ENCODE measurements at places on chromosomes 1 and 21.

GRCh38 chr21:37294679-37295078, 27.5 kb upstream of the VPS26C start:
- DNase-seq: no peak

- DNase-seq: no peak
These were observed 225.8 kb downstream of the PTPRU start for GRCh38 chr1:29462096-29462495.

- no peak for DNase-seq
These were observed 75.5 kb downstream of the SERINC2 start for GRCh38 chr1:31488528-31488927.

GRCh38 chr1:232174306-232174705, 455.6 kb downstream of the SIPA1L2 start:
- DNase-seq: no peak

- no peak for DNase-seq
These were observed 57.5 kb downstream of the PCP4 start for GRCh38 chr21:39924577-39925308.

DNA sequence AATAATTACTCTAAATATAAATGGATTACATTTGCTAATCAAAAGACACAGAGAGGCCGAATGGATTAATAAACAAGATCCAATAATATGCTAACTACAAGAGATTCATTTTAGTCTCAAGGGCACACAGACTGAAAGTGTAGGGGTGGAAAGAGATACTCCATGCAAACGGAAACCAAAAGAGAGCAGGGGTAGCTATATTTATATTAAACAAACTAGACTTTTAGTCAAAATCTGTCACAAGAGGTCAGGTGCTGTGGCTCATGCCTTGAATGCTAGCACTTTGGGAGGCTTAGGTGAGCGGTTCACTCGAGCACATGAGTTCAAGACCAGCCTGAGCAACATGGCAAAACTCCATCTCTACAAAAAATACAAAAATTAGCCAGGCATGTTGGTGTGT, 33.6 kb upstream of the DISP1 start:
- DNase-seq: no peak

GRCh38 chr1:9135073-9135836, 6.4 kb upstream of the GPR157 start:
- no peak for DNase-seq

DNA sequence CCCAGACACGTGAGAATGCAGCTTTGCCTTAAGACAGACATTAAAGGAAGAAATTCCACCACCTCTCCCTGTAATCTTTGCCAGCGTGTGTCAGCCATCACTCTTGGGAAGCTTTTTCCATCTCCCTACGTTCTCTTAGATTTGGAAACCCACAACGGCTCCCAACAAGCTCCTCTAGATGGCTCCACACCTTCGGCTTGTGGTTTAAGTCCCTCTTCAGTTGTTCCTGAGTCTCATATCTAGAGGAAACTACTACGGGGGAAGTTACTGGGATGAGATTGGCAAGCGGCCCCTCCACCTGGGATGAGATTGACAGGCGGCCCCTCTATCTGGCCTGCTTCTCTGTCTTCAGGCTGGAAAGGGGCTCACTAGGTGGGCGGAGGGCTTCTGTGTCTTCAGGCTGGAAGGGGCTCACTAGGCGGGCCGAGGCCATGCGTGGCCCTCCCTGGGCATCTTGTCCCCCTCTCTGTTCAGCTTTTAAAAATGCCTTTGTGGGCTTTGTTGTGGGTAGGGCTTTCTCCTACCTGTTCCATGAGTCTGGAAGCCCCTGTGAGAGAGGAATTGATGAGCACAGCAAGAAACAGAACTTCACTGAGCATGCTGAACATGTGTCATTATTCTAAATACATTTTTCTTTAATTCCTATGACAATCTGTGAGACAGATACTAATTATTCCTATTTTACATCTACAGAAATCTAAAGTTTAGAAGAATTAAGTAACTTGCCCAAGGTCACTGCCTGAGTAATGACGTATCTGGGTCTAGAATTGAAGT, 670.5 kb downstream of the KIF26B start:
- no peak for DNase-seq

GRCh38 chr1:43048601-43049011, 89.9 kb upstream of the SLC2A1 start:
- DNase-seq: no peak

DNA sequence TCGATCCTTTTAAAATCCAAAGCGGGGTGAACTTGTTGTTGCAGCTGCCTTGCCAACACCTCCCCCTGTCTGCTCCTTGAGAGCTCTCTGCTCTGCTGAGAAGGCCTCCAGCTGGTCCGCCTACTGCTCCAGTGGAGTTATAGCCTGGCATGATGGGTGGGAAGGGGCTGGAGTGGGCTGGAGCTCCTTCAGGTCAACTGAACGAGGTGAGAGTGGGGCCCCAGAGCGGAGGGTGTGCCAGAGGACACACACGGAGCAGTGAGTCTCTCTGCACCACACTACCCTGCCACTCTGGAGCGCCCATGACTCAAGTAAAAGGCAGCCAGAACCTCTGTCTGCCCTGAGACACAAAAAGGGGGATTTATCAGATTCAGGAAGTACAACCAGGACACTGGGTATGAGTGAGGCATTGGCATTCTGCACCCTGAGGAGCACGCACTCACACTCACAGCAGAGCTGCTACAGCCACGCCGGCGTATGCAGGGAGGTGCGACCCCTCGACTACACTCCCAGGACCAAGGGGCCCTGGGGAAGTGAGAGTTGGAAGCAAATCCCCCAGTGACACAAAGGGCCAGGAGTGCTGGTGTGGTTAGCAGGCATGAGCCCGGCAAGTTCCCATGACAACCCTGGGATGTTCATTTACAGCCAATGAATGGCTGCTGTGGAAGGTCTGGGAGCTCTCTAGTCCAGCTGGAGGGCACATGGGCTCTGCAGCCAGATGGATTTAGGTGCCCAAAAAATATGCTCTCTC, 28.0 kb upstream of the EVA1B start:
- no peak for DNase-seq

DNA sequence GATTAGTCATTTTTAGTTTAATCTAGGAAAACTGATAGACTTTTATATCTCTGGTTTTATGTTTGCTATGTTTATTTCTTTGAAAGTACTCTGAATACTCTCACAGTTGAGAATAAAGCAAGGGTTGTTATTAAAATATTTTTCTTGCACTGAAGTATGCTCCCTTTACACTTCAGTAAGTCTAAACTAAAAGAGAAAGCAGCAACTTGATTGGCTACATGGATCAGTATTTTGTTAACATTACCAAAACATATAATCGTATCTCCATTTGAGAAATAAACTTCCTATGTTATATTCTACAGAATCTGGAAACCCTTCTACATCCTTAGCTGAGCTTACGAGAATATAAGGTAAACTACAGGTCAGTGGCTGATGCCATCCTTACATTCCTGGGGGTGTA, 149.5 kb upstream of the HP1BP3 start:
- no peak for DNase-seq

DNA sequence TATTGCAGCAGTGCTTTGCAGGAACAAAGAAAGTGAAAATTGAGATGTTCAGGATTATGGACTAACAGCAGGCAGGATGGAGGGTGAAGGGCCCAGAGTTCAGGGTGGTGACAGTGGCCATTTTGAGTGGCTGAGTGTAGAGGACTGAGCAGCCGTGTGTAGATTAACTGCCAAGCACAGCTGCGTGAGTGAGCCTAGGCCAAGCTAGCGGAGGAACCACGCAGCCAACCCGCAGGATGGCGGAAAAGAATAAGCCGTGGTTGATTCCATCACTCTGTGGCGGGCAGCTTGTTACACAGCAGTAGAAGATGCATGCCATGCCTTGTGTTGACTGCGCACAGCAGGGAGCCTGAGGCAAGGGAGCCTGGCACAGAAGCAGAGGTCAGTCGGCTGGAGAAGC, 102.5 kb upstream of the KIF26B start:
- no peak for DNase-seq

GRCh38 chr1:31706384-31707058, 2.7 kb upstream of the COL16A1 start:
- no peak for DNase-seq

GRCh38 chr1:7223334-7224080, 438.3 kb downstream of the CAMTA1 start:
- no peak for DNase-seq

DNA sequence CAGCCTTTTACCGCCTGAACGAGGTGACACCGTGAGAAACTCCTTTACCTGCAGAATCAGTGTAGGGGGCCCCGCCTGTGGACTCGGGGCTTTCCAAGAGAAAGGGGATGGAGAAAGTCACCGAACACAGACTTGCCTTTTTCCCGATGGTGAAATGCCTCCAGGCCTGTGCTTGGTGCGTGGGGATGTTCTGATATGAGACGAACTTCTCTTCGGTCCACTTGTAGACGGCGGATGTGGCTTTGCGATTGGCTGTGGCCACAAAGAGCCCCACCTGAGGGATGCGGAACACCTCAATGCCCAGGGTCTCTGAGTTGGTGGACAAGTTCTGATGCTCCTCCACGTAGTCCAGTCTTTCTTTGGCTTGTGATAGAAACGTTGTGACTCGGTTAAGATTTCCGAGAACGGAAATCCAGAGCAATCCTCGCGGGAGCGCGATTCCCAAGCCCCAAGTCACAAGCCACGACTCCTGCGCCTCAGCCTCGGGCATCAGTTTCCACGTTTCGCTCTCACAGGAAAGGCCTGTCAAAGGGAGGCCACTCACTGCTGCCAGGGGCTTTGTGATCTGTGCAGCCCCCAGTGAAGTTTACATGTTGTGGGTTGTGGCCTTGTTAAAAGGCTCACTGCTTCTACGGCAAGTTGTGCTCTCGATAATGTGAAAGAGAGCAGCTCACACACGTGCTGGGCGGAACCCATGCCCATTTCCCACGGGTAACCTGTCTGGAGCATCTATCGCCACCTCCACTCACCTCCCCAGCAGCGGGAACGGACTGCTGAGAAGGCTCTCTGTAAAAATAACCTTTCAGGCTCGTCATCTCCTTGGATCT, 12.6 kb downstream of the KRTAP10-1 start:
- peak; percentile 12 for DNase-seq

DNA sequence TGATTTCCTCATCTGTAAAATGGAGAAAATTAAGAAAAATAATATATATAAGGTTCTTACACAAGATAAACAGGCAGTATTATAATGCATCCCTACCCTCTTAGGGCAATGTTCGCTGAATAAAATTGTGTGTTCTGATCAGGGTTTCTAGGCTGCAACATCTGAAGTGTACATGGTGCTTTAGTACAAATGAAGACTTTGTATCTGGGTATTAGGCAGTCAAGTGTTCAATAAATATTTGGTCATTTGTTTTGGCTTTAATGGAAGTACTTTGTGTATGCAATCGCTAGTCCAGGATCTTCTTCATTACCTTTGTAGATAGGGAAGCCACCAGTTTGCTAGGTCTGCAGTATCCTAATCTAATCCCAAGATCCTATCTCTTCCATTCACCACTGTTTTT, 28.1 kb downstream of the DNASE2B start:
- DNase-seq: no peak

GRCh38 chr1:64866689-64867088, 99.7 kb downstream of the JAK1 start:
- no peak for DNase-seq

DNA sequence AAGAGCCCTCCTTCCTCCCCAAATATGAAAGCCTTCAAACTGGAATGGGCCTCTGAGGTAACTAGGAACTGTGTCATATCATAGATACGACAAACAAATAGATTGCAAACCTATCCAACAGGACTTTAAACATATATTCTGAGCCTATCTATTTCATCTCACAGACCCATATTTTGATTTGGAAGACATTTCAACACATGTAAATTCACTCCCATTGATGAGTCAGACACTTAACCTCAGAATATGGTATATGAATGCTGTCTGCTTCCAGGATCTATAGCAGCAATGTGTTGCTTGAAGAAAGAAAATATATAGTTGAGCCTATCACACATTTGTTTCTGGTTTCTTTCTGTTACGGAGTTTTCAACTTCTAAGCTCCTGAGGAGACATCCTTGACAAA, 221.9 kb upstream of the SAMSN1 start:
- DNase-seq: no peak

GRCh38 chr1:161930064-161930463, 93.6 kb downstream of the OLFML2B start:
- no peak for DNase-seq

DNA sequence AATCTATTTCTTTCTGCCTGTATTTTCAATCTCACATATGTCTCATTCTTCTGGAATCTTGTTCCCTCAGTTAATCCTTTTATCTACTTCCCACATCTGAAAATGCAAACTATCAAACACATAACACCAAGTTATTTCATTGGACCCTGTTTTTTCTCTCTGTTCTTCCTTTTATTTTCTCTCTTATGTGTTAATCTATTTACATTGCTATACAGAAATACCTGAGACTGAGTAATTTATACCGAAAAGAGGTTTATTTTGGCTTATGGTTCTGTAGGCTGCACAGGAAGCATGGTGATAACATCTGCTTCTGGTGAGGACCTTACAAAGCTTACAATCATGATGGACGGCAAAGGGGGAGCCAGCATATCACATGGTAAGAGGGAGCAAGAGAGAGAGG, 247.6 kb downstream of the TGFB2 start:
- no peak for DNase-seq

DNA sequence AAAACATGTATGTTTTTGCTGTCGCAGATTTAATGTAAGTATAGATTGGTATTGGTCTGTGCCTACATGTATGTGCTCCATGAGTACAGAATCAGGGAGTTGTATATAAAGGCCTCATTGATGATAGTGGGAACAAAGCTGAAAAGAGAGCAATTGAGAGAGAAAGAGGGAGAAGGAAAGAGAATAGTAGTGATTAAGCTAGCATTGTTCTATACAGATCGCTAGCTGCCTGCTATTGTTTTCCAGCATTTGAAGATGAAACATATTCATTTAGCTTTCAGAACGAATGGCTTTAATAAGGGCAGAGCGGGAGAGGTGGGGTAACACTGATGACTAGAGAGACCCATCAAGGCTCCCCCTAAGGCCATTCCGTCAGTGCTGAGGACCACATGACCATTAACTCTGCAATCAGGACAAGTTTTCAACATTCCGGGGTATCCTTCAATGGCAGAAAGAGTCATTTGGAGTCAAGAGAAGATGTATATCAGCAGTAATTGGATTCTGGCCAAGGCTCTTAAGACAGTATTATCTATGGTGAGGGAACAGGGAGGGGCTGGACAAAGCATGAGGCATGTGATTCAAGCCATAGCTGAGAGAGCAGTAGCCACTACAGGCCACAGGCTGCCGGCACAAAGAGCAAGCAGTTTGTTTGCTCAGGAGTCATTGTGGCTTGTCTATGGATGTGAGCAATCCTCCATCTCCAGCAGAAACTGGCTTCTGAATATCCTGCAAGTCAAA, 176.5 kb downstream of the PBX1 start:
- DNase-seq: no peak

- DNase-seq: no peak
These were observed 108.4 kb downstream of the CNIH3 start for GRCh38 chr1:224724566-224724965.

GRCh38 chr1:2575801-2576663, 10.5 kb upstream of the PRXL2B start:
- no peak for DNase-seq

DNA sequence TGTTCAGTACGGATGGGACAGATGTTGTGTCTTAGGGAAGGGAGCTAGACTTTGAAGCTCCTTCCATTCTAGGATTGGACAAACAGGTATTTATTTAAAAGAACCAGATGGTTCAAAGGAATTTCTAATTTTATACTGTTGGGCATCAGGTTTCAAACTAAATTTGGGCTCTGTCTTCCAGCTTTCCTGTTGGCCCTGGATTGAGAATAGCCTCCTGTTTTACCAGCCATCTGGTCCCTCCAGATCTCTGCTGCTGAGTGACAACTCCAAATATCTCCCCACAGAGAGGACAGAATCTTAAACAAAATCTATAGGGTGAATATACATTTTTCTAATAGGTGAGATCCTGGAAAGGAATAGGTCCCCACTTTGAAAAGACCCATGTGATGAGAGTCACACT, 52.5 kb upstream of the CNIH3 start:
- no peak for DNase-seq

- no peak for DNase-seq
These were observed 26.2 kb upstream of the CD1A start for GRCh38 chr1:158227904-158228623.

All from left cardiac atrium (tissue), 4 donors.